ENCODE measurements at places on chromosomes 11 and 22.

GRCh38 chr11:9739123-9739900, 75.4 kb downstream of the SWAP70 start:
- no peak for DNase-seq

- peak; percentile 15 for DNase-seq
Observed at GRCh38 chr11:79062814-79063762, 377.7 kb downstream of the TENM4 start.

DNA sequence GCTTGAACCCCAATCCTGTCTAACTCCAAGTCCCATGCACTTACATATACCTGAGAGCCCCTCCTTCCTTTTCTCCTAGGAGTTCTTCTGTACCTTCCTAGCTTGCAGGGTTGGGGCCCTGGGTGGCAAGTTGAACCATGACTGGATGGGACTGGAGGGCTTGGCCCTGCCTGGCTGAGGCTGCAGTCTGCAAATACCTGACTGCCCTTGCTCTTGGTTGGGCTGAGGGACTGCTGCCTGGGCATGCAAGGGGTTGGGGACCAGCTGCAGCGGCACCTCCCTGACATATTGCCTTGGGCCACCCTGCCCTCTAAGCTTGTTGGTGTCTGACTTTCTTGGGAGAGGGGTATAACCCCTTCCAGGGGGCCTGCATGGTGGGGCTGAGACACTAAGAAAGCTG, 9.8 kb upstream of the SLC39A13 start:
- DNase-seq, result no peak

DNA sequence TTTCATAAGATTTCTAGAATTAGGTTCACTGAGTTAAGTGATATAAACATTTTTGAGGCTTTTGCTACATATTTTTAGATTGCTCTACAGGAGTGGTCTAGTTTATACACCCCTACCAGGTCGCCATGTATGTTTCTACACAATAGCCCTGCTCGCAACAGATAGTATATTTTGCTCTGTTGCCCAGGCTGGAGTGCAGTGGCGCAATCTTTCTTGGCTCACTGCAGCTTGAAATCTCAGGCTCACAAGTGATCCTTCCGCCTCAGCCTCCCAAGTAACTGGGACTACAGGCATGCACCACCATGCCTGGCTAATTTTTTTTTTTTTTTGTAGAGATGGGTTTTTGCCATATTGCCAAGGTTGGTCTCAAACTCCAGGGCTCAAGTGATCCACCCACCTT, 10.4 kb downstream of the ZNRF3 start:
- no peak for DNase-seq

DNA sequence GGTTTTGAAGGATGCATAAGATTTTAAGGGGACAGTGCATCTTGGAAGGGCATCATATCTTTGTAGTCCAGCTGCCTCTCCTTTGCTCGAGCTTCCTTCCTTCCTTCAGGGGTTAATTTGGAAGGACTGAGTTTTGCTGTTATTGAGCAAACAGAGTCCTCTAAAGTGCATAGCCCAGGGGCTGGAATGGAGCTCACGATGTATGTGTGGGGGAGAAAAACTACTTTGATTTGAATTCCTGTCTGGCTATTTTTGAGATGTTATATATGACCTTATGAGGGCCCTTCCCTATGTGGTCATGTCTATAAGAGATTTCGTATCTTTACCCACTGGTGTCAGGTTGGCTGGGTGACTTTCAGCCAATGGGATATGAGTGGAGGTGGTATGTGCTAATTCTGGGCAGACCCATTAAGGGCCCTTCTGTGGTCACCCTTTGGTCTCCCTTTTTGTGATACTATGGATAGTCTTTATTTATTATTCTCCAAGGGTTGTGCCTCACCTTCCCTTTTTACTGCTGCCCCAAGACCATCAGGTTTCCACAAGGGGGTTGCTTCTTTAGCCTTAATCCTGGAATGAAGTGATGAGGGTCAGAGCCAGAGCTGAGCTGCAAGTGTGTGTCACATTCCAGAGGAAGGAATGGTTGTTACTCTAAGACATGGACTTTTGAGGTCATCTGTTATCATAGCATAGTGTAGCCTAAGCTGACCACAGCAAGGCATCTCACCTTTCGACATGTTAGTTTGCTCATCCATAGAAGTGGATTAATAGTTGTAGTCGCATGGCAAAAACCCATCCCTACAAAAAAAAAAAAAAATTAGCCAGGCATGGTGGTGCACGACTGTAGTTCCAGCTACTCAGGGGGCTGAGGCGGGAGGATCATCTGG, 54.6 kb downstream of the LRRC74B start:
- no peak for DNase-seq

DNA sequence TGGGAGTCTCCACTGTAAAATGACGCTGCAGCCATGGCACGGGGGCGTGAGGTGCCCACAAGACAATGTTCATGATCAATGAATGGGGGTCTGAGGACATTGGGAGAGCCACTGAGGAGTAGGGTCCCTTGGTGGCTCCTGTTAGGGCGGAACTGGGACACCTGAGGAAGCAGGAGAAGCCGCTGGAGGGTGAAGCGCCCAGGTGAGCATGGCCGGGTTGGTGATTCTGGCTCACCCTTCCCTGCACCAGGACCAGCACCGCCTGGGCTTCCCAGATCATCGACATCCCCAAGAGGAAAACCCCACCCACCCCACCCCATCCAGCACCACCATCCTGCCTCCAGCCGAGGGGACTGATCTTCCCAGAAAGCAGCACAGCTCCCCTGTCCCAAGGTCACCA, 30.6 kb downstream of the SHANK2 start:
- no peak for DNase-seq

DNA sequence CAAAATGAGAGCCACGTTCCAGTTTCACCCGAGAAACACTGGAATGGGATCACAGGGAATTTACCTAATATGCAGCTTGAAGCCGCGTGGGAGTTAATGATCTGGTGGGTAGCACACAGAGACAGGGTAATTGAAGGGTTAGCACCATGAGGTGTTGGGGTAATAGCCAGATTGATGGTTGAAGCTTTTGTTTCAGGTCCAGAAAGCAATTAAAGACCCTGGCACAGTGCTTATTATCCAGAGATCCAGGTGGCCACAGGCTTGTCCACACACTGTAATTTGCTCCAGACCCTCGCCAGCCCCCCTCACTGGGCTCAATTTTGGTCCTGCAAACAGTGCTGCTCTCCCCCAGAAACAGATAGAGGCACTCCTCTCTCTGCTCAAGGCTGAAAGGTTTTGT, 282.5 kb upstream of the ISX start:
- no peak for DNase-seq

DNA sequence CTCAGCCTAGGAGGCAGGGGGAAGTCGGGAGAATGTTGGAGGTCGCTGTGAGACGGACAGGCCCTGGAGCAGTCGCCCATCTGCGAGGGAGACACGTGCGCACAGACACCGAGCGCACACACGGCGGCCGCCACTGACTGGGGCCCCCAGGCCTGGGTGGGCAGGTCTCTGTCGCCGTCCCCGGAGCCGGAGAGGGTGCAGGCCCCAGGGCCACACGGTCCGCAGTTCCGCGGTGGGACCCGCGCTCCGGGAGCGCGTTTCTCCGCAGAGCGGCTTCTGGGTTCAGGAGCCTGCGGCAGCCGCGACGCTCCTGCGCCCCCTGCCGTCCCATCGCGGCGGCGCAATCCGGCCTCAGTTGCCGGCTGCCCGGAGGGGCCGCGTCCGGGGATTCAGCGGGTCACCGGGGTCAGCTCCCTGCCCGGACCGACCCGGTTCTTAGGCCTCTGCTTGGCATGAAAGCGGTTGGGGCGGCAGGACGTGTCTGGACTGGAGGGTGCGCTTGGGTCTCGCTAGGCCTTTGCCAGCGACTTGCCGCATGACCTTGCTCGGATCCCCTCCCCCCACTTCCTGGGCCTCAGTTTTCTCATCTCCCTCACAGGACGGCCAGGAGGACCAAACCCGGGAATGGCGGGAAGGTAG, 31.2 kb downstream of the PDE2A start:
- DNase-seq, result no peak

GRCh38 chr11:115117956-115118493, 386.2 kb downstream of the CADM1 start:
- DNase-seq, result no peak

GRCh38 chr11:6755303-6755952, 16.3 kb downstream of the OR2AG2 start:
- DNase-seq, result peak; percentile 3

GRCh38 chr11:112777283-112777751, 183.9 kb upstream of the NCAM1 start:
- no peak for DNase-seq

DNA sequence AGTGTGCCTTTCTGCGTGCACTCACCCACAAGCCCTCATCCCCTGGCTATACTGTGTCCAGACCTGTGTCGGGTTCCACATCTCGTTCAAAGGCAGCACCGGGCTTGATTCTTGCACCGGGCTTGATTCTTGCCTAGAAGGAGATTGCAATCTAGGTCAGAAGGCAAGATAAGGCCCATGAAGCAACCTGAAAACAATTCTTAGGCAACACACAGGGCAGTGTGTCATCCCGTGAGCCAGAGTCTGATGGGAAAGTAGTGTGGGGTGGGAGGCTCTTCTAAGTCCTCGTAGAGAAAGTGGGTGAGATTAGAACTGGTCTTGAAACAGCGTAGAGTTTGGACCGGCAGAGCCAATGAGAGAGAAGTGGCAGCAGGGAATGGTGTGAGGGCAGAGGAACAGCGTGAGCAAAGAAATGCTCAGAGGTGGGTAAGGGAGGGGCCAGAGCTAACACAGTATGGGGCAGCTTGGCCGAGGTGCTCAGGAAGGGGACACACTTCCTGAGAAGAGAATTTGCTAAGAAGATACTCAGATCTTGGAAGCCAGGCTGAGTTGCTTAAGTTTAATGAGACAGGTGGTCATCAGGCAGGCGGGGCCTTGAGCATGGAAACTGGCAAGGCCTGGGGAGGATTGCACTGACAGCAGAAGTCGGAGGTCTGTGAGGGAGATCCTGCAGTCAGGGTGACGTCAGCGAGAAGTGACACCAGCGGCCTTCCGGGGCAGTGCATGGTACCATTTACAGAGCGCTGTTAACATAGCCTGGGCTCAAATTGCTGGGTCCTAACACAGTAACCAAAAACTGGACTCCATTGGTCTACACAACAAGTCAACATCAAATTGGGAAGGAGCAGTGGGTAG, 40.7 kb upstream of the DKK3 start:
- no peak for DNase-seq

GRCh38 chr22:30755759-30756124, 61.1 kb downstream of the OSBP2 start:
- DNase-seq, result no peak

DNA sequence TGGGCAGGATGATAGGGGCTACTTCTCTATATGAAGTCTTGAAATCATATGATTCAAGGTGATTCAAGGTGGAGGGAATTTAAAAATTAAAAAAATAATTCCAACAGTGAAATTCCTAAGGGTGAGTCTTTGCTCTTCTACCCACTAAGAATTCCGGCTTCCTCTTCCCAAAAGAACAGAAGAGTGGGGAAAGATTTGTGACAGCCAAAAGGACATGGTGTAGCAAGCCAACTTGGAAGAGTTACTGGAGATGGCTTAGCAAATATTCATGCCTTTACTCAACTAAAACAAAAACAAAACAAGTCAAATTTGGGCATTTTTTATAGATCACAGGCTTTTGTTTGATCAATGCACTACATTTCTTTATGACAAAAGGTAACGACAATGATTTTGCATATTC, 12.3 kb downstream of the ZBED5 start:
- DNase-seq, result no peak

DNA sequence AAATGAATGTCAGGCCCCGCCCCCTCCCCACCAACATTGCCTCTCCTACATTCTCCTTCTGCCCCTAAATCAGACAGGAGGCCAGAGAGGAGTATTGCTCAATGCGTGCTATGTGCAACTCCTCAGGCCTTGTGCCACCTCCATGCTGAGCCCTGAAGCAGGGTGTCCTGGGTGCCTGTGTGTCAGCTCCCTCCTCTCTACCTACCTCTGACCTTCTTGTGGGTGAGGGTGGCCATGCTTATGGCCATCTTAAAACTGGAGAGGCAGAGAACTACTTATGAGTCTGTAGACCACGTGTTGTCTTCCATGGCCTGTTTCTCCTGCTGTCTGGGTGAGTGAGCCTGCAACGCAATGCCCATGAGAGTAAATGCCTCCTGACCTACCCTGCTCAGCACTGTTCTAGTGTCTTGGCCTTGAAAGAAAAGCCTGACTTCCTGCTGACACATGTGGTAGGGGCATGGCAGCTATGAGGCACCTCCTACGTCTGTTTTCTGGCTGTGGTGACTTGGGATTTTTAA, 10.5 kb downstream of the MCAM start:
- no peak for DNase-seq

- DNase-seq, result no peak
Observed at GRCh38 chr22:39663751-39664150, 93.2 kb downstream of the CACNA1I start.

- DNase-seq, result no peak
Observed at GRCh38 chr11:132147464-132147863, 777.0 kb downstream of the NTM start.

- DNase-seq, result no peak
Observed at GRCh38 chr11:114064216-114064615, 4.7 kb downstream of the ZBTB16 start.

- DNase-seq, result no peak
Observed at GRCh38 chr11:9616042-9616675, 42.7 kb downstream of the WEE1 start.

GRCh38 chr11:50412832-50413231, 380.2 kb downstream of the OR4C45 start:
- DNase-seq, result no peak

DNA sequence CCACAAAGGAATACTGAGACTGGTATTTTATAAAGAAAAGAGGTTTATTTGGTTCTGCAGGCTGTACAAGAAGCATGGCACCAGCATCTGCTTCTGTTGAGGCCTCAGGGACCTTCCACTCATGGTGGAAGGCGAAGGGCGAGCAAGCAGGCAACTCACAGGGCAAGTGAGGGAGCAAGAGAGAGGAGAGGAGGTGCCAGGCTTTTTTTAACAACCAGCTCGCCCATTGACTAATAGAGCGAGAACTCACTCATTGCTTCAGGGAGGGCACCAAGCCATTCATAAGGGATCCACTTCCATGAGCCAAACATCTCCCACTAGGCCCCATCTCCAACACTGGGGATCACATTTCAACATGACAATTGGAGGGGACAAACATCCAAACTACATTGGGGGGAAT, 1.2 kb downstream of the PTS start:
- no peak for DNase-seq

- DNase-seq, result peak; percentile 10
Observed at GRCh38 chr11:61254403-61255025, 13.5 kb downstream of the PGA5 start.

GRCh38 chr22:46297151-46297812, 612 bp downstream of the GTSE1 start:
- no peak for DNase-seq

- DNase-seq, result no peak
Observed at GRCh38 chr11:57598831-57599155, 1.3 kb downstream of the SERPING1 start.

GRCh38 chr22:45908961-45909360, 68.0 kb downstream of the WNT7B start:
- no peak for DNase-seq

GRCh38 chr11:94494126-94494680, 419 bp downstream of the ANKRD49 start:
- no peak for DNase-seq

- no peak for DNase-seq
Observed at GRCh38 chr11:73281201-73281741, 9.1 kb downstream of the P2RY6 start.

- DNase-seq, result peak; percentile 40
Observed at GRCh38 chr11:56841210-56841810, 92.8 kb upstream of the OR9G4 start.

GRCh38 chr11:72271980-72272379, 28.0 kb upstream of the PHOX2A start:
- peak; percentile 42 for DNase-seq

Measured in LNCaP clone FGC (cell line).